ENCODE measurements at places on chromosomes 2 and 18.

DNA sequence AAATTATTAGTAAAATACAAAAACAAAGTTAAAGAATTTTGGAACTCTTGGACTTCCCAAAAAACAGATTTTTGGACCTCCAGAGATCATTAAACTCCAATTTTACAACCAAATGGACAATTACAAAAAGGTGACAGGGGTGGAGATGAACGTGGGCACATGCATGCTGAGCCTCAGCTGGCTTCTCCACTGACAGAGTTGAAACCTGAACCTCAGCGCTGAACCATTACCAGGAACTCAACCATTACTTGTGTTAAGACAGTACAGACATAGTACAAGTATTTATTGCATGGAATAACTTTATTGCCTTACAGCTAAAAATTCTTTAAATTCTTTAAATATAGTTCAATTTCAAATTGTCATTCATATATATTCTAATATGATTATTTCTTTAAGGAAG lies 33.0 kb upstream of the KIDINS220 start:
- DNase-seq = no peak

DNA sequence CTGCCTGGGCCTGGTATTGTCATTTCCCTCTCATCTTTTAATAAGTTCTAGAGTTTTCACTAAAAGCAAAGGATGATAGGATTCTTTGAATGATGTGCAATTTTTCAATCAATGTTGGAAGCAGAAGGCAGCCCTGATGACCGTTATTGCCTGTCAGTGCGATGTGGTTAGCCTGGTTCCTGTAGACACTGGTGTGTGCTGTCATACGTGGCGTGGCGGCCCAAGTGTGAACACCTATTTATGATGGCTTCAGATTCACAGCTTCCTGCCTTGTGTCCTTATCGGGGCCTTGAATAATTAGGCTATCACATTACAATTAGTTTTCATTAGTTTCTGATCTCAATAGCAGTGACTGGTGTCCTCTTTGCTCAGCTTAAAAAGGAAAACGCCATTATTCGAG lies 218.5 kb downstream of the TPGS2 start:
- no peak for DNase-seq

GRCh38 chr2:162244541-162245031 lies 1.3 kb upstream of the FAP start:
- DNase-seq = no peak

DNA sequence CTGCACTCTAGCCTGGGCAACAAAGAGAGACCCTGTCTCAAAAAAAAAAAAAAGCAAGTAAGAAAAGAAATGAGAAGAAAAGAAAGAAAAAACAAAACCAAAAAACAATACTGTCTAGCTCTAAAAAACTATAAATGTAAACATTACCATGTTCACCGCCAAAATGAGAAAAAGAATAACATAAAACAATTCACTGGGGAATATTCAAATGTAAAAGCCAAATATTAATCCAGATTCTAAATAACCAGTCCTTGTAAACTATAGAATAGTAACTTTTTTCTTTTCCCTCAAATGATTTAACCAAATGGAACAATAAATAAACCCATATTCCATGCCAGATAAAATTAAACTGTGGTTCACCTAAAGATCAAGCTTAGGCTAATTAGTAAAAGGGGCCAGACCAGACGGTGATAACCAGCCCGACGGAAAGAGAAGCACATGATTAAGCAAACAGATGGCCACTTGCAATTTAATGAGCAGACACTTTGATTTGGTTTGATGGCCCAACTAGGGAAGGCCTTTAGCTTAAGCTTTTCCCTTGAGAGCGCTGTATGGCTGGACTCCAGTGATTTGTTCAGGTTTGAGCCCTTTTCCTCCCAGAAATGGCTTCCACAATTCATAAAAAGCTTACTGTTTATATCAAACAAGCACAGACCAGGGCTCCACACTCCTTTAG lies 39.4 kb upstream of the ZNF397 start:
- peak; percentile 37 for DNase-seq

- DNase-seq = no peak
Observed at GRCh38 chr2:5982193-5982902, 290.2 kb downstream of the SOX11 start.

GRCh38 chr2:127508631-127509034 lies 17.7 kb downstream of the IWS1 start:
- DNase-seq = no peak

DNA sequence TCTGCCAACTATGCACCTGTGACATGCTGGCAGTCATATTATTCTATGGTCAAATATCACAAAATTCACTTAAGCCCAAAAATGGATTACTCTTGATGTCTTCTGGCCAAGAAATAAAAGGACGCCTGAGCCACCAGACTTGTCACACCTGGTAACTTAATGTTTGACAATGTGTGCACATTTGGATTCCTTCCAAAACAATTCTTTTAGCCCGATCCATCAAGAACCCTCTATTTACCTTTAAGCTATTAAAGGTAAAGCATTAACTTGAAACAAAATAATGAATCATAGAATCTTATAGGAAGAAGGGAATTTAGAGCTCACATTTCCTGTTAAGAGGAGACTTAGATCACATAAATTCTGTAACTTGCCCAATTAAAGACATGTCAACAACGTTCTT lies 46.5 kb upstream of the NFU1 start:
- DNase-seq = no peak

DNA sequence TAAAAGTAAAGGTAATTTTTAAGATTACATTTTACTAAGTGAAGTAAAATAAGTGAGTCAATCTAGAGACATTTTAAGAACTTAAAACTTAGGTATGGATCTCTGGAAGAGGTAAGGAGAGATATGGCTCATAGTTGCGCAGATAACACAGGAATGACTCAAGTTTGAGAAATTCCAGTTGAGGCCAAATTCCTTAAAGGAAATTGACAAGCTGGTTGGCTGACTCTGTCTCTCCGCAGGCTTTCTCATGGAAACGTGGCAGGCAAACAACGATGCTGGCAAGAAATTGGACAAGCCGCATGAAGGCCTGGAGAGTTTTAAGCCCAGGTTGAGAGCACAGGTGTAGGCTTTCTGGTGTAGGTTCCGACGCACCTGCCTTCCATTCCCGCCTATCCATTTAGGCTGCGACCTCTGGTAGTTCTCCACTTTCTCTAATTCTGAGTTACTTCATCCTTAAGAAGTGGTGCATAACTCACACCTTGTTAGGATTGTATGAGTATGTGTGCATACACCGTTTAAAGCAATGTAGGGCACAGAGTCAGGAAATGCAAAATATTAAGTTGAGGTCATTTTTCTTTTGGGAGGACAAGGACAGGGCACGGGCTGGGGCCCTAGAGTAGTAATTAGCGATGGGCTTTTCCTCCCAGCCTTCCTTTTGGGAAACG lies 589 bp upstream of the DAW1 start:
- DNase-seq = no peak

DNA sequence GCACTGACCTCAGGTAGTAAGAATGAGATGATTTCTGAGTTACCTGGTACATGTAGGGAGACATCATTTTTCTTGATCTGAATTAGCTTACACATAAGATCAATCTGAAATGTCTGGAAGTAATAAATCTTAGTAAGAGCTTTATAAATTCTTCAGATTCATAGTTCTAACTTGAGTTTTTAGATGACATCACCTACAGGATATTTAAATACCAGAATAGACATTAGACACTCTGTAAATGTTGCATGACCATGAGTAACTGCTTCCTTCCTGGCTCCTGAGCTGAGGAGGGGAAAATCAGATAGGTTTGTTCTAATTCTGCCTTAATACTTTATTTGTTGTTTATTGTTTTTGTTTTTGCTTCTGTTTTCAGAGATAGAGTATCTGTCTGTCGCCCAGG lies 181.8 kb downstream of the PHLPP1 start:
- no peak for DNase-seq

DNA sequence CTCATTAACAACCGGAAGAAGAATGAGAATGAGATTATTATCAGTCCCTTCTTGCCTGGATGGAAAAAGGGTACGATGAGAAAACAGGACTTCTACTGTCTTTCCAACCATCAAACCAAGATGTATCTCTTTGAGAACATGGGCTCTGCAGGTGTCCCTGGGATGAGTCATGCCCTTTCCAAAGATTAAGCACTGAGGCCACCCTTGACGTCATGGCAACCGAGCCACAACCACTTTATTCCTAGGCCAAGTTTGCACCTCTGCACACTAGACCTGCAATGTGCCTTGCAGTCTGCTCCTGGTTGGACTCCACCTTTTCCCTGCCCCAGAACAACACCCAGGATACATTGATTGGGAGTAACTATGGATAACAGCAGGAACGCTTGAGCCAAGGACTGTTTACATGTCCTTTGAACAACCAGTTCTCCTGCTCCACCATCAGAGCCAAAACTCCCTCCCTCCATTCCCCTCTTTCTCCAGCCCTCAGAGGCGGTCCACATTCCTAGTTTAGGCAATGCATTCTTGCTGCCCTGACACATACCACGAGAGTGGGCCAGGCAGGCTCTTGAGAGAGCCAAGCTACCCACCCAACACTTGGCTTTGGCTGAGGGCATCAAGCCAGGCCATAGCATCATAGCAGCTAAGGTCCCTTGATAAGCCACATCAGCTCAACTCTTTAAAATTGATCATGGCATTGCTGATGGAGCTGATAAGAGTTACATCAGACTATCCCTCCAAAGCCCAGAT lies 310.7 kb downstream of the TNS1 start:
- no peak for DNase-seq

GRCh38 chr2:229798446-229799155 lies 84.2 kb upstream of the DNER start:
- no peak for DNase-seq

DNA sequence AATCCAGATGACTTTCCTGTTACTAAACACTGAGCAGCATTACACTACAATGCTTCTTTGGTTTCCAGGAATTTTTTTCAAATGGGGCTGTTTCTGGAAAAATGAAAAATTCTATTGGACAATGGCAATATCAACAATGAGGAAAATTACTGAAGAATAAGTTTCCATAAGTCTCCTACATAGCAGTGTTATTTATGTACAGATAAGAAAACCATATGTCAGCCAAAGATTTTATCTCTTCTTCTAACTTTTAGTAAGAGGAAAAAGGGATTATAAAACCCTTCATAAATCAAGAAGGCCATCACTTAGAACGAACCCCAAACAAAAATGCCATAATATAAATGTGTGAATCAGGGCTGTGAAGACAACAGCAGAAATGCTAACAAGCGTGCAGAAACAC lies 31.6 kb upstream of the NOSTRIN start:
- DNase-seq = no peak

DNA sequence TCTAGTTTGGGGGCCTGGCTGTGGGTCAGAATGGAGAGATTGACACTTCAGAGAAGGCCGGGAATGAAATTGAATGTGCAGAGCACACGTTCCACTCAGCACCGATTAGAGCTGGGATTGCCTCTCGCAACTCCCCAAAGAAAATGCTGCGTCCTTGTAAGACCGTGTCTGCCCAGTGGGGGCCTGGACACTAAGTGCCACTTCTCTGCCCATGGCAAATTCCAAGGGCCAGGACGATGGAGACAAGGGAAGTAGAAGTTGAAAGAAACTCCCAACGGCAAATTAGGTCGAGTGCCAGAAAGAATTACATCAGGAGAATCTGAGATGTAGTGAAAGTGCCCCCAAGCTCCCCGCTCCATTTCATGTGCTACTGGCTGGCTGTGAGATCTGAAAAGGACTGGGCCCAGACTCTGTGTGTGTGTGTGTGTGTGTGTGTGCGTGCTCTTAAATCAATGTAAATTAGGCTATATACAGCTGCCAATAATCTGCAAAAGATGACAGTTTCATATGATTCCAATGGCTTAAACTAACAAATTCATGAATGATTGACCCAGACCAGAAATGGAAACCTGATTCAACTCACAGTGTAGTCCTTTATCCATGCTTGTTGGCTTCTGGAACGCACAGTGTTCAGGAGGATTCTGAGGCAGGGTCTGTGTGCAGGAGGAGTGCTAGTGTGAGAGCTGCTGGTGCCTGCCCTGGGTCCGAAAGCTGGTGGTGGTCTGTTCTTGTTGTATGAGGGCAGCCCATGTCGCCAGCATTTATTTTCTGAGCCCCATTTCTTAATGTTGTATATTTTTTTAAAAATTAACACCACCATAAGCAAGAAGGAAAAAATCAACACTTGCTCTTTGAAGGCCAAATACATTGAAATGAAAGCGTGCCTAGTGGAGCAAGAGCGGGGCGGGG lies 234.3 kb downstream of the AGAP1 start:
- DNase-seq = no peak

DNA sequence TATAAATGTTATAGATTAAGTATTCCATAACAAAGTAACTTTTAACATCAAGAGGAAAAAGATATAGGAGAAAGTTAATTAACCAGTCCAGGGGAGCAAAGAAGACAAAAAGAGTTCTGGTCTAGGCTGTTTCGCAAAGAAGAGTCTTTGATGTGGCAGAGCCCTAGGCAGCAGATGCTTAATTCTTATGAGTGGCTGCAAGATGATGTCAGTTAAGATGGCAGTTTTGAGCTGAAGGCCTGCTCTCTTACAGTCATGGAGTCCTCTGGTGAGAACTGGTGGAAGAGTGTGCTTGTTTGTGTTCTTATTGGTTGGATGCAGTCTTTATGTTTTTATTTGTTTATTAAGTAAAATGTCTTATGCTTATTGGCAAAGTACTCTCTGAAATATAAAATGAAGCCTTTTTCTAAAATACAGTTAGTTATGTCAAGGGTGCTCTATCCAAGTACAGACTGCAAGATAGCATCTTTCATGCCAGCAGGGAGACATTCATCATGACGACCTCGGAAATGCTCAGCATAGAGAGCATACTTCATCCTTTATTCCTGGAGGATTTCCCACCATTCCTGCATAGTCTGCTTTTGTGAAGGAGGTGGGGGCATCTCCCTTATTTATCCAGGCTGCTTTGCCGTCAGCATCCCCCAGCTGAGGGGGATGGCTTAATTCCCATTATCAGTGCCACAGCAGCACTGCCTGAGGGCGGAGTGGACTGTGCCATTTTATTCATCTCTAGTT lies 38.9 kb upstream of the SERPINE2 start:
- no peak for DNase-seq

GRCh38 chr2:20677301-20678085 lies 10.5 kb downstream of the GDF7 start:
- DNase-seq = no peak

- DNase-seq = peak; percentile 44
Observed at GRCh38 chr18:8367217-8367988, 241.8 kb upstream of the RAB12 start.

- DNase-seq = peak; percentile 50
Observed at GRCh38 chr2:64454386-64455332, 697 bp downstream of the LGALSL start.

- no peak for DNase-seq
Observed at GRCh38 chr18:76335859-76336640, 159.0 kb downstream of the ZNF516 start.

DNA sequence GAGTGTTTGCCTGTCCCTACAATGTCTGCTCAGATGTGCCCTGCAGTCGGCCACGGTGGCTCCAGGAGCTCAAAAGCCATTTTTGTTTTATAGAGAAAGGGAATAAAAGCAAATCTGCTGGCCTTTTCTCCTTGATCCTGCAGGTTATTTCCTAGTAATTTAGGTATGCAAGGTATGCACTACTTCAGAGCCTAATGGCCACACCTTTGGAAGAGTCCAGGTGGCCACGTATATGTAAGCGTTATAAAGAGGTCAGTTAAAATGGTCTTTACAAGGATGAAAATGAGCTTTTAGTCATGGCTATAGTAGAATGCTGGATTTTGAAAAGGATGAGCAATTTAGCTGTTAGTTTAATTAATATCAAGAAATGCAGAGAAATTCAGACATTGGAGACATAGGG lies 81.7 kb downstream of the ARHGEF33 start:
- no peak for DNase-seq

GRCh38 chr18:37913051-37913450 lies 347.5 kb upstream of the CELF4 start:
- no peak for DNase-seq

All from D721Med (cell line).